ENCODE measurements at places on chromosomes 2 and 18. TPM values are rescaled to one million over a fixed set of nuclear protein-coding genes. Genes with fewer than 3 reads are reported as not detected.

ASPRV1 gene
- 0.67 TPM for total RNA-seq

AMER3 gene
- 10.9 TPM for total RNA-seq

CD8A gene
- total RNA-seq, result 0.34 TPM

CPO gene
- total RNA-seq, result 0.24 TPM

CTNNA2 gene
- 15.0 TPM for total RNA-seq

RPRM gene
- 7.3 TPM for total RNA-seq

LOXL3 gene
- total RNA-seq, result 3.4 TPM

GCC2 gene
- 48.1 TPM for total RNA-seq

HTRA2 gene
- 42.7 TPM for total RNA-seq

DNA sequence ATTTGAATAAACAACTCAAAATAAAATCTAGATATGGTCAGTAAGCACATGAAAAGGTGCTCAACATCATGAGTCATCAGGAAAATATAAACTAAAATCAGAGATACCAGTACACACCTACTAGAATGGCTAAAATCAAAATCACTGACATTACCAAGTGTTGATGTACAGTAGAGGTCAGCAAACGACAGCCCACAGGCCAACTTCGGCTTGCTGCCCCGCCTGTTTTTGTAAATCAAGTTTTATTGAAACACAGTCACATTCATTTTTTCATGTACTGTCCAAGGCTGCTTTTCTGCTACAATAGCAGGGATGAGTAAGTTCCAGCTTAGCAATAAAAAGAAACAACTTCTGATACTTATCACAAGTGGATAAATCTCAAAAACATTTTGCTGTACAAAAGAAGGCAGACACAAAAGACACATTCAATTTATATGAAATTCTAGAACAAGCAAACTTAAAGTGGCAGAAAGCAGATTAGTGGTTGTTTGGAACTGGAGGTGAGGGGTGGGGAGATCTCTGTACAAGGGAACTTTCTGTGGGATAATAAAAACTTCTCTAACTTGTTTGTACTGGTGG is 32.1 kb downstream of the TRAK2 start:
- no peaks in the 10 kb centered on the region for H3K27me3 ChIP-seq
- H3K36me3 ChIP-seq, result peaks cover 10% of the 10 kb centered on the region
- no peak for DNase-seq
- no peak overlapping the region for H3K4me3 ChIP-seq

- H3K27ac ChIP-seq, result no peak overlapping the region
- no peaks in the 10 kb centered on the region for H3K4me1 ChIP-seq
- no peaks in the 10 kb centered on the region for H3K36me3 ChIP-seq
- no peak overlapping the region for H3K4me3 ChIP-seq
These were observed 575.2 kb upstream of the SLC8A1 start for GRCh38 chr2:41027095-41027494.

GRCh38 chr2:240439698-240440151 is 4.3 kb downstream of the GPC1 start:
- H3K4me1 ChIP-seq, result peaks cover 9% of the 10 kb centered on the region
- peaks cover 3% of the 10 kb centered on the region for H3K27me3 ChIP-seq
- H3K4me3 ChIP-seq, result no peak overlapping the region
- H3K36me3 ChIP-seq, result no peaks in the 10 kb centered on the region

DNA sequence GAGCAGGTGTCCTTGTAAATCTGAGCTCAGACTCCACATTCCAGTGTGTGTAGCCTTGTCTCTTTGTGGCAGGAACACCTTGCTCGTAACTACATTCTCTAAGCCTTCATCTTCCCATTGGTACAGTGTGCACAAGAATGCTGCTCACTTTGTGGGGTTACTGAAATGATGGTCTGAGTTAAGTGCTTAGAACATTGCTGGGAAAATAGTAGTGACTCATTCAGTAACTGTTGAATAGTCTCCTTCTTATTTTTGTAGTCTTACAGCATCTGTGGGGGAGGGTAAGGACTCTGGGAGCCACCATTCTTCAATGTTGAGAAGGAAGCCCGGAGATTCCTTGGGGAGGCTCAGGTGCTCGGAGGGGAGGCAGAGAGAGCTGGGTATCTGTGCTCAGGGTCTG is 236.0 kb upstream of the HDAC4 start:
- H3K27me3 ChIP-seq, result peaks cover 2% of the 10 kb centered on the region
- no peak overlapping the region for H3K27ac ChIP-seq
- no peak for DNase-seq
- no peak overlapping the region for H3K4me3 ChIP-seq

- no peaks in the 10 kb centered on the region for H3K4me1 ChIP-seq
- no peak overlapping the region for H3K4me3 ChIP-seq
- no peak for DNase-seq
These were observed 3.0 kb upstream of the UGT1A9 start for GRCh38 chr2:233668605-233669260.

DNA sequence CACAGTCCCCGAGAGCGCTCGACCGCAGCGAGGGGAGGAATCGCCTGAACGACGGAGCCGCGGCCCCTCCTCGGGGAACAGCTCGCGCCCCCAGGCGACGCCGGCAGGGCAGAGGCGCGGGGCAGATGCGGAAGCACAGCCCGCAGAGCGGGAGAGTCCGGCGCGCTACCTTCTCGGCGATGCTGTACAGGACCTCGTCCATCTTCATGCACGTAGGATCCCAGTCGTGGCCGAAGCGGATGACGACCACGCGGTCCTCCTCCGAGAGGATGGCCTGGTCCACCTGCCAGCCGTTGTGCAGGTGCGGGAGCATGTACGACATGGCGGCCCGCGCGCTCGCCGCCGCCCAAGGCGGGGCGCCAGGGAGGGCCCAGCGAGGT is 302 bp downstream of the TXNL4A start:
- H3K36me3 ChIP-seq, result peaks cover 11% of the 10 kb centered on the region
- DNase-seq, result peak; percentile 79
- peak overlapping the region; percentile 98 for H3K27ac ChIP-seq

- peak overlapping the region; percentile 2 for H3K27ac ChIP-seq
- no peaks in the 10 kb centered on the region for H3K27me3 ChIP-seq
- peaks cover 16% of the 10 kb centered on the region for H3K36me3 ChIP-seq
- DNase-seq, result no peak
- H3K4me3 ChIP-seq, result no peak overlapping the region
These were observed 65.9 kb downstream of the MBP start for GRCh38 chr18:77066689-77067088.

All from type B pancreatic cell (in vitro differentiated cells).